ENCODE measurements at places on chromosomes 3 and 15.

- no peak for DNase-seq
Observed at GRCh38 chr3:113240841-113241240, 29.5 kb downstream of the BOC start.

GRCh38 chr3:56725175-56725574 lies 42.1 kb upstream of the TASOR start:
- DNase-seq: peak; percentile 7

DNA sequence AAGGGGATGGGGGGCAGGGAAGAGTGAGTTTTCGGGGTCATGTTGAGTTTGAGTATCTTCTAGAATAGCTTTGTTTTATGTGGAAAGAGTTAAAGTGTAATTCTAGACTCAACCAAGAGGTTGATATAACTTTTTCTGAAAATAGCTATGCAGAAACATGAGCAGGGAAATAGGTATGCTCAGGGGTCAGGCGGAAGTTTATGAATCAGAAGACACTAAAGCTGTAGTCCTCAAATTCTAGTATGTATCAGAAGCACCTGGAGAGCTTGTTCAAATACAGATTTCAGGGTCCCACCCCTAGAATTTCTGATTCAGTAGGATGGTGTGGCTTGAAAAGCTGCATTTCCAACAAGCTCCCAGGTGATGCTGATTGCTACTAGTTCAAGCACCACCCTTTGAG lies 37.6 kb upstream of the UBE2E2 start:
- DNase-seq: no peak

- no peak for DNase-seq
Observed at GRCh38 chr3:62950210-62950609, 75.0 kb upstream of the CADPS start.

- no peak for DNase-seq
Observed at GRCh38 chr3:24513463-24513862, 18.8 kb upstream of the THRB start.

GRCh38 chr3:68705695-68706094 lies 226.7 kb downstream of the TAFA4 start:
- no peak for DNase-seq

DNA sequence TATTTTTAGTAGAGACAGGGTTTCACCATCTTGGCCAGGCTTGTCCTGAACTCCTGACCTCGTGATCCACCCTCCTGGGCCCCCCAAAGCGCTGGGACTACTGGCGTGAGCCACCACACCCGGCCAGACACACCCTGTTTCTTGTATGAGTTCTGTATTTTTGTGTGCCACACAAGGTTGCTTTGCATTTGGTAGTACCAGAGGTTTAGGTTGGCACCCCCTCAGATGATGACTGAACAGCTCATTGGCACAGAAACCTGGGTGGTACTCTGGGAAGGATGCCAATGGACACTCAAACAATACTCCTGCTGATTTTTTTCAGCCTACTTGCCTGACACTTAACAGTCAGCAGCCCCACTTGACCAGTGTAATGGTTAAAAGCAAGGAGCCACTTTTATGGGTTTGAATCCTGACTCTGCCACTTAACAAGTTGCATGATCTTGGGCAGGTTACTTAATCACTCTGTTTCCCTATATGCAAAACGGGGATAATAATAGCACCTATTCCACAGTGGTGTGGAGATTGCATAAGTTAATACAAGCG lies 39.2 kb upstream of the BCL2A1 start:
- no peak for DNase-seq

DNA sequence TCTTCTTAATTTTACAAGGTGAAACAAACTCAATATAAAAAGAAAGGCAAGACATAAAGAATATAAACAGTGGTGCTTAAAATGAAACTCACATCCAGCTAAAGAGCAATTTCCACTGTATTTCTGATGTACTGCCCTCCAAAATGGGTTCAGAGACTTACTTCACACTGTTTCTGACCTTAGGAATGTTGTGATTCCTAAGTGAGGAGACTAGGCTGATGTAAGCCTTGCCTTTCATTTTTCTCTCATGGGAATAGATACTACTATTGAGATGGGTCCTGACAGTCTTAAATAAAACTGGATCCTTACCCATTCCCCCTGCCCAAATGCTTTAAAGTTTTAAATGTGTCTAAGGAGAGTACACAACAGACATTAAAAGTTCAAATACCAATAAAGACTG lies 86.9 kb downstream of the CBLB start:
- DNase-seq: no peak

- DNase-seq: no peak
Observed at GRCh38 chr3:50656417-50657195, 18.1 kb upstream of the DOCK3 start.

DNA sequence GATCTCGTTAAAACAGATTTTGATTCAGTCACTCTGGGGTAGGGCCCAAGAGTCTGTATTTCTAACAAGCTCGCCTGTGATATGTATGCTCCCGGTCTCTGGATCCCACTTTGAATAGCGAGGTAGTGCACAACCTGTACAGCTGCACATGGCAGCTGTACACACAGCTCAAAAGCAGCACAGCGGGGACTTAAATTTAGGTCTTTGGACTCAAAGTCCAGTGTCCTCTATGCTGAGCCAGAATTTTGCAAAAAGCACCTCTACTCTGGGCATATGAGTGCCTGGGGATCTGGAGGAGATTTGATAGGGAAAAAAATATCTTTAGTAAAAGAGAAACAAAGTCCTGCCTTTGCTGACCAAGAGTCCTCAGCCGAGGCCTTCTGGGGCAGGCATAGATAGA lies 83.1 kb downstream of the HMG20A start:
- DNase-seq: no peak

DNA sequence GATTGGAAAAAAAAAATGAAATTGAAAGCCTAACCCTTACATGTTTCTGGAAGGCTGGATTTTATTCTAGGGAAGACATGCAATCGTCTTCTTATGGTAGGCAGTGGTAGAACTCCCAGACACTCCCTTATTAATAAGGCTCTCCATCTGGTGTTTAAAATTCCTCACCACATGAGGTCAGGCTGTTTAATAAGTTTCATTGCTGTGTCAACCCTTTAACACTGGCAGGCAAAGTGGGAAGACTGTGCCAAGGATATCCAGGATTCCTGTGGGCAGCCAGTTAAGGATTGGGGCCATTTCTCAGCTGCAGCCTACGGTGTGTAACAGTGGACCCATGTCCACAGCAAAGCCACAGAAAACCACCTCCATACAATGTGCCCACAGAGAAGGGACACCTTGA lies 225.5 kb upstream of the CHRM5 start:
- DNase-seq: no peak

GRCh38 chr15:59993950-59994401 lies 10.1 kb upstream of the FOXB1 start:
- no peak for DNase-seq

DNA sequence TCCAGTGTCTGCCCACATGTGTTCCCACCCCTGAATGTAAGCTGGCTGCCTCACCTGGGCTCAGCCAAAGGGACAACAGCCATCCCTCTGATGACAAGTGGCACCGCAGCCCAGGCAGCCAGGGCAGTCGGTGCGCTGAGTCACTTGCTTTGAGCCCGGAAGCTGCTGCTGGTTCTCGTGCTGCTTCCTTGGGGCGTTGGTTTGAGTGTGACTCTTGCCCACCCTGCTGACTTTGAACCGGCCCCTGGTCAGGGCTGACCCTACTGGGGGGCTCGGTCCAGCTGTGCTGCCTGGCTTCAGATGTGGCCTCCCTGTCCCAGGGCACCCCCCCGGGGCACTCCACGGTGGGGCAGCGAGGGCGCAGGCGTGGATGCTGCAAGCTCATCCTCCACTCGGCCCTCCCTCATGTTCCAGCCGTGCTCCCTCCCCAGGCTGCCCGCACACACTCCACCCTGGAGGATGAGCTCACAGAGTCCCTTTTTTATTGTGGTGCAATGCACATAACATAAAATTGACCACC lies 62.1 kb downstream of the EFCAB12 start:
- no peak for DNase-seq

- no peak for DNase-seq
Observed at GRCh38 chr15:48442011-48442410, 110.8 kb downstream of the DUT start.

- peak; percentile 67 for DNase-seq
Observed at GRCh38 chr3:39383045-39383880, at the start of gene SLC25A38. TSS of gene SLC25A38 (plus strand) at chr3:39383370. CDS start at chr3:39383725, 355 bp downstream.

DNA sequence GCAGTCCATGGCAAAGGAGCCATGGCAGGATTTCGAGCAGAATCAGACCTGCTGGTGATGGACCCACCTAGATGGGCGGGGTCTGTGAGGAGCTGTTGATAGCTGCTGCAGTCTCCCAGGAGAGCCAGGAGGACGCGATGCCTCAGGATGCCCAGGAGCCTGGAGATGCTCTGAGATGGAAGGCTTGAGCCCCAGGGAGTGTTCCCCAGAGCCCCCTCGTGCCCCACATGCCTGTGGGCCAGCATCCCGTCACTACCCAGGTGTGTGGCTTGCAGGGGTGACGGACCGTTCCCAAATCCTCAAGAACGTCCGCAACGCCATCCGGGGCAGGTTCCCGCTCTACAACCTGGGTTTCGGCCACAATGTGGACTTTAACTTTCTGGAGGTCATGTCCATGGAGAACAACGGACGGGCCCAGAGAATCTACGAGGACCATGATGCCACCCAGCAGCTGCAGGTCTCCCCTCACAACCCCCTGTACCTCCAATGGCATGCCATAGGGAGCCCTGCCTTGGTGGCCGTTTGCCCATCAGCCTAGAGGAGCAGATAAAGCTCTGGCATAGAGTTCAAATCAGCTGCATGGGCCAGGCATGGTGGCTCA lies 6.7 kb downstream of the ITIH1 start:
- DNase-seq: no peak

DNA sequence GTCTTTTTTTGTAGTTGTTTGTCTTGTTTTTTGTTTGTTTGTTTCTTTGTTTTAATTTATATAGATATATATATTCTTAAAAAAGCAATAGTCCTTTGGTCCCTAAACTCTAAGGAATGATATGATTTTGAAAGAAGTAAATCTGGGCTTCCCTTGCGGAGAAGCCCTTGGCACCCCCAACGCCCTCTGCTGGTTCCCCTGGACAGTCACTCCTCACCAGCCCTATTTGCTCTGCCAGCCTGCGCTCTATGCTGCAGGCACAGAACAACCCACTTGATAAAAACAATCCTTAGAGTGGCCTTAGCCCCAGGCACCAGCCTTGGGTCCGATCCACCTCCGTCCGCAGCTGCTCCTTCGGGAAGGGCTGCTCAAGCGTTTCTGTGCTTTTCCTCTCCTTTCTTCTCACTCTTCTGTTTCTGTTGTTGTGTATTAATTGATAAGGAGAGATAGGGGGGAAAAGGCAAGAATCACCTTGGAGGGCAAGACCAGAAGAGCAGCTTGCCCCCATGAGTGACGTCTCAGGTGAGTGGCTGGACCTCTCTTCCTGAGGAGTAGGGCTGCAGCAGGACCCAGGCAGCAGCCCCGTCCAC lies 13.7 kb upstream of the PARP6 start:
- peak; percentile 20 for DNase-seq

DNA sequence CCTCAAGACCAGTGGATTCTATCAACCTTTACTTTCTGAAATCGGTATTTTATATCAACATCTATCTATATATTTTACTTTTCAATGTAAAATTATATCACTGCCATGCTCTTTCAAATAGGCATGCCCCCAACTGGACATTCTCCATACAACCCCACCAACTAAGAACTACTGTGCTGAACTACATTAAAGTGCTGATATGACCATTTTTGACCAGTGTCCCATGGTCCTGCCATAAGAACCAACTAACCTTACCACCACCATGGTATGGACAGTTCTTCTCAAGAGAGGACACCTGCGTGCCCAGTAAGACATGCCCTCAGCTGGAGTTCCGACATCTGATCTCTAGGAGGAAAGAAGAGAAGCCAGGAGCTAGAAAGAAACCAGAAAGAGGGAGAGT lies 15.6 kb downstream of the POMGNT2 start:
- DNase-seq: no peak

- DNase-seq: peak; percentile 18
Observed at GRCh38 chr3:153162513-153163392, 727 bp downstream of the RAP2B start.

- no peak for DNase-seq
Observed at GRCh38 chr3:174242311-174243041, 616.7 kb upstream of the NAALADL2 start.

DNA sequence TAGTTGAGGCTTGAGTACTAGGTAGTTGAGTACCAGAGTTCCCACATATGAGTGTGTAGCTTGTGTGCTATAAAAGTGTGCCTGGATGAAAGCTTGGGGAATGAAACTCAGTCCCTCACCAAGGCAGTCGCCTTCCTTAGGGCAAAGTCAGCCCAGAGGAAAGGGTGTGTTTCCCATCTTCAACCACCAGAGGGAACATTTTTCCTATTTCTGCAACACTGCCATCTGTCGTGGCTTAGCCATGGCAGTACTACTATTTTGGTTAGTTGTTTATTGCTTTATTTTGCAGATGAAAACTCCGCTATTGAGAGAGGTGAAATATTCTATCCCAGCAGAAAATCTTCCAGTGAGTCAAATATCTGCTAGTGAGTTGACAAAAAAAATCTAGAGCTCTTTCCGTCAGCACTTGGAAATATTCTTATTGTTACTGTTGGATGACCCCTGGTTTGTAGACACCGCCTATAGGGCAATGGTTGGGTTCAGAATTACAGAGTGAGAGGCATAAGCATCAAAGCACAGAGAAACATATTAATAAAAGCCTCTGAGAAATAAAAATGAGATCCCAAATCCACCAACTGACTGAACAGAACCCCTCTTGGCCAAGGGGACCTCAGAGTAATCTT lies 239.9 kb downstream of the CPNE4 start:
- no peak for DNase-seq

- DNase-seq: no peak
Observed at GRCh38 chr3:132504375-132504933, 87.2 kb downstream of the DNAJC13 start.

- no peak for DNase-seq
Observed at GRCh38 chr15:76793162-76793561, 112.0 kb downstream of the SCAPER start.

GRCh38 chr3:165797551-165797950 lies 39.7 kb downstream of the BCHE start:
- DNase-seq: no peak

DNA sequence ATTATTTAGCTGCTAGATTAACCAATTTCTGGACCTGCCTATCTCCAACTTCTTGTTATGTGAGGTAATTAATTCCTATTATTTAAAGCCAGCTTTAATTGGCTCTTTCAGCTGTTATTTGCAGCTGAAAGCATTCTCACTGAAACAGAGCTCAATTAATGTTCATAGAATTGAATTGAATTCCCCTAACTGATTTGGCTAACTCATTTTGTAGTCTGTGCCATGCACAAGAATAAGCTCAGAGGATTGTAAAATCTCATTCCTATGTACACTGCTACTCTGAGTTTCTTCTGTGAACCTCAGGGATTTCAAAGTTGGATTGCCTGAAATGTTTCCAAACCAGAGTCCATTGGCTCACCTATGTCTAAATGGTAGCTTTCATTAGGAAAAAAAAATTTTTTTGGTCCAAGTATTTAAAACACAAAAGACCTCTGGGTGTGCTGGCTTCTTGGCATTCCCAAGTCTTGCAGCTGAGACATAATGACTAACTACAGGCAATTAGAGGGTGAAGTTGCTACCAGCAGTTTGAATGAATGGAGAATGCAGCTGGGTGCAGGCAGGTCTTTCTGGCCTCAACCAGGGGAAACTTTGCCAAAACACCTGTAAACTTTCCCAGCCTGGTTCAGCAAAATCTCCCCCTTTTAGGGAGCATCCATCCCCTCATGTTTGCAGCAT lies 134.3 kb downstream of the EDEM1 start:
- no peak for DNase-seq

- no peak for DNase-seq
Observed at GRCh38 chr15:77907824-77908751, 169.4 kb downstream of the TBC1D2B start.

GRCh38 chr3:82088749-82089148 lies 327.3 kb upstream of the GBE1 start:
- no peak for DNase-seq

GRCh38 chr3:183033746-183034145 lies 53.4 kb upstream of the DCUN1D1 start:
- DNase-seq: no peak

Data from activated T-helper 1 cell treated with anti-CD3 and anti-CD28 coated beads, Interleukin-2, amount 50 U/mL, for 16 hours (primary cell).